Immature natural killer cell (primary cell): ENCODE measurements at places on chromosomes 5 and 9.

DNA sequence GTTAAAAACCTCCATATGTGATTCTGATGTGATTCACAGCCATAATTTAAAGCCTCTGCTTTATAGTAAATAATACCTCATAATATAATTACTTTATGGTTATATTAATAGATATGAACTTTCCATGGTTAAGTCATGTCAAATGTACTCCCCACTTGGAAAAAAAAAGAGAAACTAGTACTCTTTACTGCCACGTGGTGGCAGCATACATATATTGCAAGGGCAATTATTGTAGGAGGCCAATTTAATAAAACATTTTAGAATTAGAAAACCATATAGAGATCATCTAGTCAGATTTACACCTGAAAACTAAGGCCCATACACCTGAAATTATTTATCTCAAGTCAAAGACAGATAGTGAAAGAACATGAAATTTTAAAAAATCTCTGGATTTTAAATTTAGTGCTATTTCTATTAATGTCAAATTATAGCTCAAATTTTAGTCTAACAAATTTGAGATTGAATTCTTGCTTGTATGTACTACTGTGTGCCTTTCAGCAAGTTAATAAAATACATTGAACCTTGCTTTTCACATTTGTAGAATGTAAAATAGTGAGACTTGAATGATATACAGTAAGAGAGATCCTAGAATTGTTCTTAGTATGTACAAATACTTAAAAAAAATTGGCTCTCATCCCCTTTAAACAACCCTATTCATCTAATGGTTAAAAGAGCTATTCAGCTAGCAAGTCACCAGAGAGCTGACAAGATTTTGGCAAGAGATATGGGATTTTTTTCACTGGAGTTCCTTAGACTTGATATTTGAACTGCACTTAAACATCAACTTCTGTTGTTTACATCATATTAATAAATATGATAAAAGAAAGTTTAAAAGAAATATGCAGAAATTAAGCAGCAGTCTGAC lies 603.8 kb downstream of the TLE4 start:
- DNase-seq: peak; percentile 6

GRCh38 chr9:136104916-136105315 lies 9.8 kb upstream of the NACC2 start:
- no peak for DNase-seq

GRCh38 chr5:149036168-149036567 lies 26.7 kb downstream of the SH3TC2 start:
- no peak for DNase-seq

GRCh38 chr9:73906671-73907070 lies 590.5 kb upstream of the RORB start:
- DNase-seq: no peak

DNA sequence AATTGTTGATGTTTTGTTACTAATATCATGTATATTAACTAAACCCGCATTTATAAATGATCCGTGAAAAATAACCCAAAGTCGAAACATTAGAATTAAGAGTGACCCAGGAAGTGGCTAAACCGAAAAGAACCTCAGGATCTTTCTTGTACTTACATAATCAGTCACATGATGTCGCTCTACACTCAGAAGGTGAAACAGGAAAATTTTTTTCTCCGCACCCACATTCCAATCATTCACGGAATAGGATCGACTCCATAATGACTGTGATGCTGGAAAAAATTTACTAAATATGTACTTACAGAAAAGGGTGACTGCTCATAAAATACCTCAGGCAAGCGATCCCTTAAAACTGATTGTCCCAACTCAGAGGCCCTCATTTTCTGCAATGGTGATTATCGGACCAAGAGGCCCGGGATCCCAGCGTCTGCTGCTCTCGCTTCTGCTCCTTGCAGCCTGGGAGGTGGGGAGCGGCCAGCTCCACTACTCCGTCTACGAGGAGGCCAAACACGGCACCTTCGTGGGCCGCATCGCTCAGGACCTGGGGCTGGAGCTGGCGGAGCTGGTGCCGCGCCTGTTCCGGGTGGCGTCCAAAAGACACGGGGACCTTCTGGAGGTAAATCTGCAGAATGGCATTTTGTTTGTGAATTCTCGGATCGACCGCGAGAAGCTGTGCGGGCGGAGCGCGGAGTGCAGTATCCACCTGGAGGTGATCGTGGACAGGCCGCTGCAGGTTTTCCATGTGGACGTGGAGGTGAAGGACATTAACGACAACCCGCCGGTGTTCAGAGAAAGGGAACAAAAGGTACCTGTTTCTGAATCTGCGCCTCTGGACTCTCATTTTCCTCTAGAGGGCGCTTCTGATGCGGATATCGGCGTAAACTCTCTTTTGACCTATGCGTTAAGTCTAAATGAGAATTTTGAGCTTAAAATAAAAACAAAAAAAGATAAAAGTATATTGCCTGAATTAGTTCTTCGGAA lies at the start of gene PCDHA12:
PCDHA12 (plus strand) TSS at position 224 of the 981 bp plus-strand sequence; CDS start at position 389, 165 bp downstream.
- no peak for DNase-seq

- DNase-seq: no peak
These were observed 31.3 kb downstream of the USP20 start for GRCh38 chr9:129866394-129867135.

GRCh38 chr5:61228229-61228628 lies 66.0 kb upstream of the SMIM15 start:
- no peak for DNase-seq

DNA sequence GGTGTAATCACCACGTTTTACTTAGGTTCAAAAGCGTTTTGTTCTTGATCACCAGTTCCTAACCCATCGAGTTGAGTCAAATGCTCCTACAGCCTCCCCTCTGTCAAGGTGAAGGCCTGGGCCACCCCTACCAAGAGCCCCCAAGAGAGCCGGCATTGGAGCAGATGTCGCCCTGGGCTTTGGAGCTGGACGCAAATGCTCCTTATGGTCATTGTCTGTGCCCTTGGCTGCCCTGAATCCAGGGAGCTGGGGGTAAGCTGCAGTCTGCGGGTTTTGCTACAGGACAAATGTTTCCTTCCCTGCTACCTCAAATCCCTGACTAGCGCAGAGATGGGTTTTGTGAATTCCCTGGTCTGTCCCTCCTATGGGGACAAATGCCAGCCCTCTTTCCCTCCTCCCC lies 4.9 kb downstream of the RNF183 start:
- no peak for DNase-seq

- no peak for DNase-seq
These were observed 32.4 kb upstream of the ZFR start for GRCh38 chr5:32476891-32477290.

DNA sequence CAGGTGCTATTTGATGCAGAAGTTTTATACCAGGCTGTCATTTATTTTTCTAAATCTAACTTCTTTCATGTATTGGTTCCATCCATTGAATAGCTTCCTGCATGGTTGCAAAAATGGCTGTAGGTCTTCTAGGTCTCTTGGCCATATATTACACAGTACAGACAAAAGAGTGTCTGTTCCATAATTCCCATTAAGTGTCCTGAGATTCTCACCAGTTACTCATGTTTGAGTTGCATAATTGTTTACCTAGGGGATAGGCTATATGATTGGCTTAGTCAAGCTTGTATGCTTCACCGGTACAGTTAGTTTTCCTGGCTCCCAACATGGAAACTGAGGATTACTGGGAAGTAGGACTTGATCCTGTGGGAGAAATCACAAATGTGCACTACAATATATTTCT lies 399.4 kb upstream of the NUDT12 start:
- no peak for DNase-seq
